MV-4-11 (cell line): ENCODE measurements at places on chromosomes 12 and 14.
A peak's percentile ranks its signal among the peaks of the same experiment; 100 is the strongest.

DNA sequence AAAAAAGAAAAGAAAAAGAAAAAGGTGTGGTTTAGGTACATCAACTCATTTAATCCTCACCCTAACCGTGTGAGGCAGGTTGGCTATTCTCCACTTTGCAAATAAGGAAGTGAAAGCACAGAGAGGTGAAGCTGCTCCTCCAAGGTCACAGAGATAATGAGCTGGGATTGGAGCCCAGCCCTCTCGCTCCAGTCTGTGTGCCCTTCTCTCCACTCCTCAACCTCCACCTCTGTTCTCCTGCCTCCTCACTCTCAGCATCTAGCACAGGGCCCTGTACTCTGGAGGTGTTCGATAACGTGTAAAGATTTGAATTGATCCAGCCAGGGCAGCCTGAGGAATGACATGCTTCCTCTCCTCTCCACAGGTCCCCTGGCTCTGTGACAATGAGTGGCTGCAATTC is 502.3 kb downstream of the TMEM132D start:
- no peak for DNase-seq

GRCh38 chr12:11183011-11183410 is 3.7 kb downstream of the TAS2R42 start:
- no peak for DNase-seq

GRCh38 chr12:1318327-1319031 is 275.9 kb downstream of the FBXL14 start:
- DNase-seq = no peak

DNA sequence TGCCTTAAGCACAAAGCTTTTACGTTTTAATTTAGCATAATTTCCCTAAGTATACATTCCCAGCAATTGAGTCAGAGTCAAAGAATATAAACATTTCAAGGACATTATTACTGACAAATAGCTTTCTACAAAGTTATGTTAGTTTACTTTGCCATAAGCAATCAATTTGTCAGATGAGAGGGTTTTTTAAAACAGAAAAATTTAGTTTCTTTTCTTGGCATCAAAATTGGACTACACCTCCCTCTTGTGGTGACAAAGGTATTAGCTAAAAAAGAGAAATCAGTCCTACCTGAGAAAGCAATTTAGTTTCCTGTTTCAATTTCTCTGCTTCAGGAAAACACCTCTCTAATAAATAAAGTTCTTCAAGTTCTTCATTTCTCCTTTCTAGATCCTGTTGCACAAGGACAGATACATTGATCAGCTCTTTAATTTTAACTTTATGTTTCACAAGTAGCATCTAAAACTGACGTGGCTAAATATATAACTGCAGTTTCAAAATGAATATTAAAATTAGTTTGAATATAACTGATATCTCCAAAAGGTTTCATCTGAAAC is 39.9 kb downstream of the DNAI7 start:
- no peak for DNase-seq

DNA sequence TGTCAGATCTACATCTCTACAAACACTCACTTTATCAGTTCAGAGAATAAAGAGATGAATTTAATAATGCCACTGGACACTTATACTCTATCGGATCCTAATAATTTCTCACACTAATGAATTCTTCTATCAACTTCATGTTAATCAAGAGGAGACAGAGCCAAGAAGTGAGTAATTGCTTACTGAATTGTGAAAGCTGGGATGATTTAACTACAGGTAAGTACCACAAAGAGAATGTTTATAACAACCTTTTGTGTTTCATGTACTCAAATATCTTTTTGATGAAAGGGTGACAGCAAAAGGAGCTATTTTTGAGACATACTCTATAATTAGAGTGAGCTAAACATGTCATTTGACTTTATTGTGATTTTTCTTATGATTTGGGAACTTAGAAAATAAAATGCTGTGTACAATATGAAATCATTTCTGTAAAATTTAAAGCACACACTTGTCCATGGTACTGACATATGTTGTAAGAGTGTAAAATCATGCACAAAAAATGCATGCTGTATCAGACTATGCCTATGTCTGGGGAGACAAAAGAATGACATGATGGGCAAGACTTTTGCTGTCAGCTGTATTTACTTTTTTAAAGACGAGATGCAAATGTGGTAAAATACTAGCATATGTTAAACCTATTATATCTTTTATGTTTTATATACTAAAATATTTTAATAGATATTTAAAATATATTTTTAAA is 361.2 kb downstream of the CCER1 start:
- no peak for DNase-seq

- no peak for DNase-seq
These were observed 342 bp downstream of the DICER1 start for GRCh38 chr14:95157048-95157326.

GRCh38 chr12:52980650-52981423 is 25.4 kb upstream of the EIF4B start:
- peak; percentile 88 for DNase-seq

- no peak for DNase-seq
These were observed 15.1 kb downstream of the ZDHHC22 start for GRCh38 chr14:77126461-77126990.

GRCh38 chr12:30691122-30691879 is 4.4 kb downstream of the IPO8 start:
- no peak for DNase-seq
